Upper lobe of right lung (tissue), 1 donor: ENCODE measurements at places on chromosomes 2 and 18. TPM values are rescaled to one million over a fixed set of nuclear protein-coding genes. Genes with fewer than 3 reads are reported as not detected.

DNA sequence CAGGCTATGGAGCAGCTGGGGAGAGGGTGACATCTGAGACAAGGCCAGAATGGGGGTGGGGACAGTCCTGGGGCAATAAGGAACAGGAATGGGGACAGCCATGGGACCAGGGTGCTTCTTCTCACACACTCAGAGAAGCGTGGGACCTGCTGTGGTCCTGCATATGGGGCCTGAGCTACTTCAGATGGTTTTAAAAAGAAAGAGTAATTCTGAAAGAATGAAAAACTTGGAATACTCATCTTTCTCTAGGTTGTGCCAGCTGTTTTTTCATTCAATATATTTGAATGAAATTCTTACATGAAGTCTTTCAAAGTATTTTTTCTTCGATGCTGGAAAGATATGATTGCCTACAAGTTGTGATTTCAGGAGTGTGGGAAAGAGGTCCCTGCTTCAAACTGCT is 227.5 kb upstream of the APCDD1 start:
- no peaks in the 10 kb centered on the region for H3K27me3 ChIP-seq
- no peak overlapping the region for H3K4me3 ChIP-seq
- no peak for DNase-seq
- H3K4me1 ChIP-seq, result no peaks in the 10 kb centered on the region
- H3K27ac ChIP-seq, result no peak overlapping the region
- H3K36me3 ChIP-seq, result no peaks in the 10 kb centered on the region

GRCh38 chr2:240799033-240799820 is 20.8 kb downstream of the KIF1A start:
- no peaks in the 10 kb centered on the region for H3K4me1 ChIP-seq
- peaks cover 34% of the 10 kb centered on the region for H3K27me3 ChIP-seq
- no peak overlapping the region for H3K27ac ChIP-seq
- no peaks in the 10 kb centered on the region for H3K36me3 ChIP-seq

GRCh38 chr18:10170375-10170774 is 256.6 kb downstream of the VAPA start:
- no peaks in the 10 kb centered on the region for H3K36me3 ChIP-seq
- DNase-seq, result no peak
- no peak overlapping the region for H3K27ac ChIP-seq
- no peak overlapping the region for H3K4me3 ChIP-seq
- no peaks in the 10 kb centered on the region for H3K4me1 ChIP-seq

DNA sequence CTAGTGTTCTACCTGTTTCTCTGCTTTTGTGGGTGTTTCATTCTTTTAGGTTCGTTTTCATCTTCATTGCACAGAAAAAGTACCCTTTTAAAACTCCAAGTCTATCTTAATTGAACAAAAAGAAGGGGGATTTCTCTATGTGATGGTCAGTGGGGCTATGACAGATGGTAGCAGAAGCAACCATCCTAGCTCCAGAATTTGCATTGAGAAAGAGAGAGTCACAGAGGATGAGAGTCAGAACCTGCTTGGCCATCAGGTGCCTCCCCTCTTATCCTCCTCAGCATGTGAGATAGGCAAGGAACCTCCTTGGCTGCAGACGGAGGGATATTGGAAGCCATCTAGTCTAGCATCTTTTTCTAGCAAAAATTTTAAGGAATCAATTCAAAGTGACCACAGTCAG is 398.0 kb upstream of the DCC start:
- H3K4me3 ChIP-seq, result no peak overlapping the region
- no peak overlapping the region for H3K27ac ChIP-seq
- no peaks in the 10 kb centered on the region for H3K27me3 ChIP-seq
- H3K36me3 ChIP-seq, result no peaks in the 10 kb centered on the region

EML6 gene
- total RNA-seq, result 1.4 TPM

GRCh38 chr2:158464426-158465281 is 7.9 kb downstream of the PKP4 start:
- no peaks in the 10 kb centered on the region for H3K36me3 ChIP-seq
- peaks cover 17% of the 10 kb centered on the region for H3K4me1 ChIP-seq
- no peak overlapping the region for H3K4me3 ChIP-seq
- no peak for DNase-seq

GRCh38 chr18:45253973-45254708 is 361.1 kb upstream of the SLC14A2 start:
- no peaks in the 10 kb centered on the region for H3K27me3 ChIP-seq
- H3K4me1 ChIP-seq, result peaks cover 14% of the 10 kb centered on the region

ZNF804A gene
- 0.78 TPM for total RNA-seq
